ENCODE measurements at places on chromosomes 7 and 10.

DNA sequence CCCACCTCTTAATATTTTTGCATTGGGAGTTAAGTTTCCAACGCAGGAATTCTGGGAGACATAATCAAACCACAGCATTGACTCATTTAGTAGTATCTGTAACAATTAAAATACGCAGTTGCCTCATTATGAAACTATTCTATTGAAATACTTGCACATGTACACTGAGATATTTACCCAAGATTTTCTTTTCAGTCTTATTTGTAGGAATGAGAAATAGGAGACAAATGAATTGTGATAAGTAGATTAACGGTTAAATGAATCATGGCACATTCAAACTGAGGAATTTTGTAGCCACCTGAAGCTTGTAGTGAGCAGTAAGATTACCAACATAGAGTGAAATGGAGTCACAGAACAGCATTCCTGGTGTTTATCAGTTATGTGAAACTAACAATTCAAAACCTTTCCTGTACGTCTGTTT, 18.1 kb downstream of the RP9 start:
- DNase-seq = no peak

DNA sequence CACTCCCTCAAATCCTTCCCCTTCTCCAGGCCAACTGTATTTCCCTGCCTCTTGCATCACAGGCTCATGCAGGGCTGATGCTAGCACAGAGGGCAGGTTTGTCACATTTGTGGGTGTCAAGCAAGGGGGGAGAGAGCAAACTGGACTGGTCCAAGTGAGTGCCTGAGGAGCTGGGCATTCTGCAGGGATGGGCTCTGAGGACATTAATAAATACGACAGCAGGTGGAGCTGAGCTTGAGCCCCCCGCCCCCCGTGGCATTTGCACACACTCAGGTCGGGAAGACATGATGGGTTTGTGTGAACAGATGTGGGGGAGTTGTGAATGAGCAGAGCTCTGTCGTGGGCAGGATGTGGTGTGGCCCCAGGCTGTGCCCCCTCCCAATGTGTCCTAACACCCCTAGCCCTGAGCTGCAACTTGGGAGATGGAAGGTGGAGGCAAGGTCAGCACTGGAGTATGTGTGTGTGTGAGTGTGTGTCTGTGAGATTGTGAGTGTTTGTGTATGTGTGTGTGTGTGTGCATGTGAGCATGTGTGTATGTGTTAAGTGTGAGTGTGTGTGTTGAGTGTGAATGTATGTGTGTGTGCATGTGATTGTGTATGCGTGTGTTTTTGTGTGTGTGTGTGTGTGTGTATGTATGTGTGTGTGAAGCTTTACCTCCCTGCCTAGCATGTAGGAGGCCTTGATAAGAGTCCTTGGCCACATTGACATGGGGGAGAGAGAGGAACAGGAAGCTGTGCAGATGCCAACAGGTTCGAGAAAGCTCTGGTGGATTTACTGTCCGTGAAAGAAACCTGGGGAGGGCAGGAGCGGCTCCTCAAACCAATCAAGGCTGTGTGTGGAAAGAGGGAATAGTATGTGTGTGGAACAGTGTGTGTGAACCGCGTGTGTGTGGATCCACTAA, 9.1 kb downstream of the RASSF4 start:
- DNase-seq = no peak

DNA sequence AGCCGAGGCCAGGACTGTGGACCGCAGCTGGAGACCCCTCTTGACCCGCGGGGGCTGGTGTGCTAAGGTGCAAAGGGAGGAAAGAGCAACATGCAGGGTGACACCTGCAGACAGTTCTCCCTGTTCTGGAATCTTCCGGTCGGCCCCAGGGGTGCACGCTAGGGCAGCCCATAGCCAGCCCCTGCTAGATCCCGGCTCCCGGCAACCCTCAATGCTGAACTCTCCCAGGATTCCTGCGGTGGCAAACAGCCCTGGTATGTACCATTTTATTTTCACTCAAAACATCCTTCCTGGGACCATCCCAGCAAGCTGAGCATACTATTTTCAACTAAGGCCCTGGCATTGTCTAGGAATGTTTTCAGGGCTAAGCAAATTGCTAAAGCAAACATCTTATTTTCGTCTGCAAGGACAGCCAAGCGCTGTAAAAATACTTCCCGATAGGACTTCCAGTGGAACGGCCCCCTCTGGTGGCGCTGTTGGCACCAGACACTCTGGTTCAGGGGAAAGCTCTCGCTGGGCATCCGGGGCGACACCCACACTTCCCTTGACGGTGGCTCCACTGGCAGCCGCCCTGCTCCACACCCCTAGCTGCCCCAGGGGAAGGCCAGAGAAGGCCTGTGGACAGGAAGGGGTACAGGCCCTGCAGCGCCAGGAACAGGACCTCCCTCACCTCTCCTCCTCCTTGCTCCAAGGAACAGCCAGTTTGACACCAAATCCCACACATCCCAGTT, 99.4 kb downstream of the CTBP2 start:
- no peak for DNase-seq

DNA sequence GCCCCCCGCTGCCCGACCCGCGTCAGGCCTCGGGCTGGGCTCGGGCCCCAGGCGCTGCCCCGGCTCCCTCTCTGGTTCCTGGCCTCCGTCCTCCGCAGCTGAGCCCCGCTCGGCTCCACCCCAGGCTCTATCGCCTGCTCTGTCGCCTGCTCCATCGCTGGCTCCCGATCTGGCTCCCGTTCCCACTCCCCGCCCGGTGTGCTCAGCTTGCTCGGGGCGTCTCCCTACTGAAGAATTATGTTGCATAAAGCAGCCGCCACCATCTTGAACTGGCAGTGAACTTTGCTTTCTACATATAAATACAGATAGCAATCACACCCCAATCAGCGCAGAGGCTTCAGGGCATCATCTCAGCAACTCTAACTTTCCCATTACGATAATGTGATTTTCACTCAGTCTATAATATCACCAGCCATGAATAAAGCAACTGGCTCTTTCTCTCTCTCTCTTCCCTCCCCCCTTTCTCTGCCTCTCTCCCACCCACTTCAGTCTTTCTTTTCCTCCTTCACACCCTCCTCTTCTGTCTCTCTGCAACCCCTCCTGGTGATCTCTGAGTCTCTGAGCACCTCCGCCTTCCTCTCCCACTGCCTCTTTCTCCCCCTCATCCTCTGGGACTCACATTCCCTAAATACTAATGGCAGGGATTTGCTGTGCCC, 43.3 kb upstream of the BTRC start:
- no peak for DNase-seq

DNA sequence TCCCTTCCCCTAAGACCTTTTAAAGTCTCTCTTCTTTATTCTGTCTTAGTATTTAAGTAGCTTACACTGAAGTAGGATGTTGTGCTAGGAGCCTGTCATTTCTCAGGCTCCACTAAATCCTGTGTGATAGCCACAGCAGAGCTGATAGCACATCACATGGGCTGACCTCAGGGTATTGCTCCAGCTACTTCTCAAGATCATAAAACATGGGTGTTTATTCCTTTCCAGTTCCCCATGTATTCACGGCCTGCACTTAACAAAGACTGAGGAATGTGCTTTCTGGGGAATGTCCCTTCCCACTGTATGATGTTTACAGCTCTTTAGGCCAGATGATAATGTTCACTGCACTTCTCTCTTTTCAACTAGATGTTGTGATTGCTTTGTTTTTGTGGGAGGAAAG, 1086.8 kb downstream of the KCNMA1 start:
- no peak for DNase-seq

- no peak for DNase-seq
These were observed 26.3 kb upstream of the PPIF start for GRCh38 chr10:79320820-79321493.

DNA sequence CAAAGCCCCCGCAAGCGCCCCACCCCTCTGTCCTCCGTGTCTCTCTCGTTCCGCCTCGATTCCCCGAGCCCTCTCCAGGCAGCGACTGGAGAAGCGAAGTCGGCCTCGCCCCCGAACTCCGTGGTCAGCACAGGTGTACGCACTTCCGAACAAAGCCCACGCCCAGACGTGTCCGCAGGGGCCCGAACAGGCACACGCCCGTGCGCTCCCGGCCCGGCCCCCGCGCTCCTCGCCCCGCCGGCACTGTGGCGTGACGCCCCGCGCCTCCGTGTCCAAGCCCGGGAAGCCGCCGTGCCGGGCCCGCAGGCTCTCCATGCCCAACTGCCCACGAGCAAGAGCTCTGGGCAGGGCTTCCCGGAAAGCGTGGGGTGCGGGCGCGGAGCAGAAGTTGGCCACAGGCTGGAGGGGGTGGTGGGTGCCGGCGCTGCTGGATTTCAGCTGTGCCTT, 662 bp downstream of the NRCAM start:
- DNase-seq = no peak

DNA sequence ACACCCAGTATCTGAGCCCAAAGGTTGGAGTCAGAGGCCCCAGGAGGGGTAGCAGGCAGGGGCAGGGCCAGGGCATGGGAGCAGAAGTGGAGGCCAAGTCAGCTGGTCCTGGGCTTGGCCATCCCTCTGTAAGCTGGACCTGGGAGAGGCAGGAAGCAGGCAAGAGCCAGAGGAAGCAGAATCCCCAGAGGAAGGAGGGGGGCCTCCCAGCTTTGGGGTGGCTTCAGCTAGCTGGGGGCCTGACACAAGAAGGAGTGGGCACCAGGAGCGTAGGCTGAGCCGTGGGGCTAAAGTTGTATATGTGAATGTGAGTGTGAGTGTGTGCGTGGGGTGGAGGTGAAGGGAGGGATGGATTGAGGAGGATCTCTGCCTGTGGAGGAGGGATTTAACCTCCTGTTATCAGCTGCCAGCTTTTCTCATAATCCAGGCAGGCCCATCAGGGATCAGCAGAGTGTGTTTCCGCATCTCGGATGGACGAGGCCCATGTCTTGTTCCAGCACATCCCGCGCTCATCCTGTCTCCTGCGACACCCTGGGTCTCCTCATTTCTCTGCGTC, 54.0 kb downstream of the NEURL1 start:
- no peak for DNase-seq

DNA sequence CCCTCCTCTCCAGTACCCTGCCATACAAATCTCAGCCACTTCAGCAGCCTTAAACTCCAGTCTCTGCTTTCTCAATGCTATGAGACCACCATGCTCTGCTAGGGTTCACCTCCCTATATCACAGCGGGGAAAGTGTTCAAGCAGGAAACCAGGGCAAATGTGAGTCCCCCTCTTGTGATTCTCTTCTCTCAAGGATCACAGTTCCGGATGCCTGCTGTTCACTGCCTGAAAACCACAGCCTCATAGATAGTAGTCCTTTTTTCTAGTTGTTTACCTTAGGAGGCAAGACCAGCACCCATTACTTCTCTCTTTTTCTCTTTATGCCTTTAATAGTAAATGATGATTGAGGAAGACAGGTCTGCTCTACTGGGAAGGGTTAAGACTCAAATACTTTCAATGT, 100.8 kb downstream of the SGMS1 start:
- no peak for DNase-seq

GRCh38 chr7:46508583-46508982, 587.5 kb upstream of the IGFBP3 start:
- no peak for DNase-seq

- DNase-seq = peak; percentile 31
These were observed 409.0 kb upstream of the MGMT start for GRCh38 chr10:129057856-129058663.

DNA sequence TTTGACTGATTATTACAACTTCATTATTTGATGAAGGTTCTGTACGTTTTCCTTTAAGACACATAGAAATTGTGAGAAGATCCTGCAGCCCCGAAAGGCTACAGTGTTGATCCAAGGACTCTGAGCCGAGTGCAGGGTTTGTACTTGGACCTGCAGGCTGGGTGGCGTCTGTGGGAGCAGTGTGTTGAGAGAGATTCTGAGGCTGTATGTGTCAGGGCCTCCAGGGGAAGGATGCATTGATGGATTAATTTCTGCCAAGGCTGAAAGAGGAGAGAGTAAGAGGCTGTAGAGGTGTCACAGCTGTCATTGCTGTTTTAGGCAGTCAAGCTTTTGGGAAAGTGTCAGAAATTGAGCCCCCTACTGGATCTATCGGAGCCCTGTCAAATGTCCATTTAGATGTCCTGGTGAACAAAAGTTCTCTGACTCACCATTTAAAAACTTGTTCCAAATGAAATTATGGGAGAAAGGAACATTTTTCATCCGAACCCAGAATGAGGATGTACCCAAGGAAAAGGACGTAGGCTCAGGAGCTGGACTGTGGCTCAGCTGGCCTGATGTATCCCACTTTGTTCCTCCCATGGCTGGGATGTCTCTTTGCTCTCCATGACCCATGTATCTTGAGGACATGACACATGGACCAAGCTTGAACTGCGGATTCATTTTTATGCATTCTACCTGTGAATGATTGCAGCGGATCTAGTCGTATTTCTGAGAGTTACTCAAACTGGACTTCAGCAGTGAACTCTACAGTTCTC, 102.2 kb downstream of the TCF7L2 start:
- no peak for DNase-seq

- no peak for DNase-seq
These were observed 210.9 kb downstream of the INHBA start for GRCh38 chr7:41491883-41492471.

GRCh38 chr7:29826904-29827303, 20.6 kb downstream of the WIPF3 start:
- no peak for DNase-seq

DNA sequence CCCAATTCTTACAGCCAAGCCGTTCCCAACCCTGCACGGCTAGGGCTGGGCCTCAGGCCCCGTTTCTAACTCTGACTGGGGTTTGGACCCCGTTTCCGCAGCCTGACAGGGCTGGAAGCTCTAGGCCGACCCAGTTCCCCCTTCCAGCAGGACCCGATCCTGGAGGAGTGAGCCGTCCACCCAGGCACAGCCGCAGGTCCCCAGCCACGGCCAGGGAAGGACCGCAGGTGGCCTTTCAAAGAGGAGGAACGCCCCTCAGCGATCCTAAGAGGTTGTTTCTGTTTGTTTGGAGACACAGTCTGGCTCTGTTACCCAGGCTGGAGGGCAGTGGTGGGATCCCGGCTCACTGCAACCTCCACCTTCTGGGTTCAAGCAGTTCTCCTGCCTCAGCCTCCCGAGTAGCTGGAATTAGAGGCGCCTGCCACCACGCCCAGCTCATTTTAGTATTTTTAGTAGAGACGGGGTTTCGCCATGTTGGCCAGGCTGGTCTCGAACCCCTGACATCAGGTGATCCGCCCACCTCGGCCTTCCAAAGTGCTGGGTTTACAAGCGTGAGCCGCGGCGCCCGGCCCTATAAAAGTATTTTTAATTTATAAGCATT, 778 bp upstream of the GET4 start:
- no peak for DNase-seq
